ENCODE measurements at places on chromosomes 11 and 22.

GRCh38 chr11:78227921-78228320 lies 39.2 kb downstream of the USP35 start:
- DNase-seq, result no peak

- no peak for DNase-seq
Observed at GRCh38 chr22:17692841-17693240, 54.3 kb downstream of the BCL2L13 start.

- no peak for DNase-seq
Observed at GRCh38 chr11:96254087-96254486, 88.9 kb downstream of the MAML2 start.

GRCh38 chr22:32100711-32101110 lies 57.6 kb downstream of the SLC5A1 start:
- no peak for DNase-seq

- DNase-seq, result no peak
Observed at GRCh38 chr22:44332946-44333345, 20.2 kb upstream of the SHISAL1 start.

- no peak for DNase-seq
Observed at GRCh38 chr11:133064152-133064877, 468.0 kb downstream of the OPCML start.

DNA sequence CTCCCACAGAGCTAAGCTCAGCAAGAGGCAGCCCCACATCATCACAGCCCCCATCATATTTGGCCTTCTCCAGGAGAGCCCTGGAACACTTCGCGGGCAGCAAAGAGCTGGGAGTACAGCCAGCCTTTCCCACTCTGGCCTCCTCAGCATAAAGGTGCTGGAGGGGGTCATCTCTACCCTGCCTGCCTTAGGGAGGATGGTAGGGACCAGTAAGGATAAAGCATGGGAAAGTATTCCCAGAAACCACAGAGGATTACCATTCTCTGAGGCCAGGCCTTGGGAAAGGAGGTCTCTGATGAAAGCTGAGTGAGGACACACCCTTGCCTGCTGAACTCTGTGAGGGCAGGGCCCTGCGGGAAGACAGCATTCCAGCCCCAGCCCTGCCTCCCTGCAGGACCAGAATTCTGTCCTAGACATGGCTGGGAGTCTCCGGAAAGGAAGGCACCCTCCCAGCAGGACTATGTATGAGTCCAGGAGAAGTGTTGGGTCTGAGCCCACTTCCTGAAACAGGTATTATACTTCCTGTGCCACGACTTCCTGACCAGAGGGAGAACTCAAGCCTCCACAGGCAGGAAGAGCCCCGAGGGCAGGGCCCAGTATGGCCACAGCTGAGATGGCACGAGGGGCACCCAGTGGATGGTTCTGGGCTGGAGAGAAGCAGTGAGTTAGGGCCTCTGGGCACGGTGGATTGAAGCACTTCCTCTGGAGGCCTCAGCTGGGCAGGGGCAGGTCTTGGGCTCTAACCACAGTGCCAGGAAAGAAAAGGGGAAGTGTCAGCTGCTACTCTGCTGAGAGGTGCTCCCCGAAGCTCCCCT lies 12.9 kb upstream of the CASTOR1 start:
- no peak for DNase-seq

DNA sequence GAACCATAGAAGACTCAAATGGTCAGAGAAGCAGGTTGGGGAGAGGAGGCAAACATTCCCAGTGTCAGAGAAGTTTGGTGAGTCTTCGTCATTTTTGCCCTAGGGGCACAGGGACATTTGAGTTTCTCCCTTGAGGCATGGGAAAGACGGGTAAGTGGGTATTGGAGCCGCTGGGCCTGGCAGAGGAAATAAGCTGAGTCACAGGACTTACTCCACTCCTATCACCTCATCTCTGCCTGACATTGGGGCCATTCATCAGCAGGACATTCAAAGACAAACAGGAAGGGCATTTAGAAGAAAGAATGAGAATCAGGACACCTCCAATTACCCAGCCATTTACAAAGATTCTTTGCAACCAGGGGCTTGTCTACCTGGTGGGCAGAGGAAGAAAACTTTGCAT lies 100.7 kb upstream of the SEZ6L start:
- no peak for DNase-seq

GRCh38 chr11:81979448-81979847 lies 754.2 kb downstream of the FAM181B start:
- no peak for DNase-seq

GRCh38 chr11:64918017-64918416 lies 1.0 kb upstream of the ATG2A start:
- DNase-seq, result no peak

- DNase-seq, result no peak
Observed at GRCh38 chr11:131932584-131933325, 562.3 kb downstream of the NTM start.

DNA sequence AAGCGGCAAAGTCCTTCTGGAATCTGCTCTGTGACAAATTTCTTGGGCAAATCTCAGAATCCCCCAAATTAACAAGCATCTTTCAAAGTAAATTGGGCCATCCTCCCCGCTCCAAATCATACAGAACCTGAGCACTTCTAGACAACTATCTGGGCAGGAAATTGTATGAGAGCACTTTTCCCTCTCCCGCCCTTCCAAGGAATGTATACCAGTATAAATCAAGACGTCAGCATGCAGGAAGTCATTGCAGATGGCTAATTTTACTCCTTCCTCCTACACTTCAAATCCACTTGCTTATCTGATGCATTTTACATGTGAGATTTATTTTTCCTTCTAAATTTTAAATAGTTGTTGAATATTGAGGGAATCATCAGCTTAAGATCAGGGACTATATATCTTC lies 52.1 kb downstream of the NTM start:
- no peak for DNase-seq

DNA sequence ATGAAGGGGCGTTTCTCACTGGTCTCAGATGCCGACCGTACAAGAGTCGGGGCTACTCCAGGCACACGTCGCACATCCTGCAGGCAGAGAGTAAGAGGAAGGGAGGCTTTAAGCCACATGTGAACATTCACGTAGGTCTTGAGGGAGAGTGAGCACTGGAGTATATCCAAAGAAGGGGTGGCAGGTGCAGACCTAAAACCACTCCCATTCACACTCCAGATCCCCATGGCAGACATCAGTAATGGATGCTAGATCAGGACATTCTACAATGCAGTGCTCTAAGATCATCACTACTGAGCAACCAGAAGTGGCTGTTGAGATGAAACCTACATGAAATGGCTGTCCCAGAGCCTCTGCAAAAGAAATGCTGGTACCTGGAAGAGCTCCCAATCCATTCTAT lies 39.0 kb downstream of the WT1 start:
- no peak for DNase-seq

Data from activated effector memory CD4-positive, alpha-beta T cell treated with Interleukin-2 at 50 U/mL for 16 hours (primary cell).